ELR (cell line): ENCODE measurements at places on chromosomes 12 and 14.

DNA sequence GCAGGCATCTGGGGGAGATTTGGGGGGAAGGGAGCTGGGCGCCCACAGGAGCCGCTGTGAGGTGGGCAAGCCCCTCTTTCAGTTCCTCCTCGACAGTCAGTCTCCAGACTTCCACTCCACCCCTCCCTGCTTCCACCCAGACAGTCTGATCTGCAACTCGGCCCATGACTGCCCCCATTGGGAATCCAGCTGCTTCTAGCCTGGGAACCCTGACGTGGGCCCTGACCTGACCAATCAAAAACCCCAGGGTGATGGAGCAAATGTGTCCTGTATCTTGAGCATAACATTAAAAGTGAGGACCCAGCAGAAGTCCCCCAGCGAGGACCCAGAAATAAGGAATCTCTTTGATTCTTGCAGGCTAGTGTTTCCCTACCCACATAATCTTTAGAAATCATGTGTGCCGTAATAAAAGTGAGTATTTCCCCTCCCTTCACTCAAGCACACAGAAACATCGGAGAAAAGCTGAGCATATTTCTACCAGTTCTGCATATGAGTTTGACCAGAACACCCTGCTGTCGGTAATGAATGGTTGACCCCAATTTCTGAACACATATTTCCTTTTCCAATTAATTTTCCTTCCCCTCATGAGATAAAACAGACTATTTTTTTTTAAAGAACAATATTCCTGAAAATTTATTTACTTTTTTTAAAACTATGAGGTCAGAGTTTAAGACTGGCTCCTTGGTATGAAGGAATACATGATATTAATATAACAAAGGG lies 6.4 kb downstream of the SSH1 start:
- peak; percentile 89 for DNase-seq

- DNase-seq = no peak
Observed at GRCh38 chr14:29773990-29774389, 153.7 kb downstream of the PRKD1 start.

GRCh38 chr14:83909507-83909906 lies 1620.4 kb upstream of the FLRT2 start:
- peak; percentile 1 for DNase-seq

DNA sequence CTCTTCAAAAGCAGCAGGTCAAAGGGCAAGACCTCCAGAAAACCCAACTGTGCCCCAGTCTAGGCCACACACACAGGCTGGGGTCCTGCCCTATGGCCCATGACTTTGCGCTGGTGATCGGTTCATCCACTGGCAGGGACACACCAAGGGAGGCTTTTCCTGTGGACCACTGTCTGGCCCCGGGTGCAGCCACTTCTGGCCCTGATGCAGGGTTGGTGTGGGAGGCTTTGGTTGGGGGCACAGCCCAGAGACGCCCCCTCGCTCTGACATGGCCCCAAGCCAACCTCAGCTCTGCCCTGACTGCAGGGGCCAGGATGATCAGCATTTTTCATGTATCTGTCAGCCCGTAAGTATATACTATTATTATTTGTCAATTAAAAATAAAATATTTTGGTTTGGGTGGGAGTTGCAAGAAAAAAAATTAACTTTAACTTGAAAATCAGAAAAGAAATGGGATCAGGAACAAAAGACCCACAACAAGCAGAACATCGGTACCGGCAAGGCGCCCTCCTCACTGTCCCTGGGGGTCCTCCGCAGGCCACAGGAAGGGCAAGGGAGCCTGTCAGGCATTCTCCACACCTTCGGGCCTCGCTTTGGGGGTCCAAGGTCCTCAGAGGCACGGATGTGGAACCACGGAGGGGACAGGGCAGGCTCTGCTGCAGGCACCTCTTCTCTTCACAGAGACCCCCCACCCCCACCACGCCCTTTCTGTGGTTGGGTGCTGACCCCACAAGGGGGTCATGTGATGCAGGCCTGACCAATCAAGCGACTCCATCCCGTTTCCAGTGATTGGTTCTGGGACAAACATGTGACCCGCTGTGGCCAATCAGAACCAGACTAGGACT lies 181.5 kb upstream of the SFSWAP start:
- DNase-seq = no peak

GRCh38 chr14:23478109-23478759 lies 8.7 kb downstream of the NGDN start:
- peak; percentile 68 for DNase-seq

- DNase-seq = peak; percentile 2
Observed at GRCh38 chr14:27236601-27237000, 638.8 kb upstream of the NOVA1 start.

DNA sequence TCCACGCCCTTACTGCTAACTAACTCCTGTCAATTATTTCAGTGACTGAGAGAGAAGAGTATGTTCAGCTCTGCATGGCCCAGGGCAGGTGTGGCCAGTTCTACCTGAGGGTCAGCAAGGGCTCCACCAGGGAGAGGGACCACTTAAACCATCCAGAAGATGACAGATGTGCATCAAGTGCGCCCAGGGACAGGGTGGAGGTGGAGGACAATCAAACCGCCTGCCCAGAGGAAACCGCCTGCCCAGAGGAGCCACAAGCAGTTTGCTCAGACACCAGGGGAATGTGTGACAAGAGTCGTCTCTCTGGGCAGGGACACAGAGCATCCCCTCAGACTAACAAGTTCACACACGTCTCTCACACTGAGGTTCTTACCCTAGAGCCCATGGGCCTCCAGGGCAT lies 14.5 kb downstream of the DPF3 start:
- no peak for DNase-seq

GRCh38 chr14:87002776-87003175 lies 990.2 kb downstream of the GALC start:
- DNase-seq = no peak

GRCh38 chr12:123344086-123344485 lies 20.6 kb downstream of the SBNO1 start:
- no peak for DNase-seq

DNA sequence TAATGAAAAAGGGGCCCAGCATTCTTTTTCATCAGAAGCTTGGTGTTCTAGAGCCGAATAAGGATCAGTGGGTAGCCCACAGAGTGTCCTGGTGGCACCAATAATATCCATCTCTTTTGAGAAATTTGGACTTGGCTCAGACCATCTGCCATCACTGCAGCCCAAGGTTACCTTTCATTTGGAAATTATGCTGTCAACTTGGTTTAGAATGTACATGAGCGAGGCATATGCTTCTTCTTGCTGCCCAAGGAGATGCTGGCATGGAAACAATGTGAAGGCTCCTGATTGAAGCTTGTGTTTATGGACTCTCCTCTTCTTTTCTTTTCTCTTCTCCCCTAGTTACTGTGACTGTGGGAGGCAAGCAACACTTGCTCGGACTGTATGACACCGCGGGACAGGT lies 50.0 kb downstream of the GPHB5 start:
- no peak for DNase-seq

- DNase-seq = no peak
Observed at GRCh38 chr12:13093848-13094220, 9.6 kb downstream of the GSG1 start.

DNA sequence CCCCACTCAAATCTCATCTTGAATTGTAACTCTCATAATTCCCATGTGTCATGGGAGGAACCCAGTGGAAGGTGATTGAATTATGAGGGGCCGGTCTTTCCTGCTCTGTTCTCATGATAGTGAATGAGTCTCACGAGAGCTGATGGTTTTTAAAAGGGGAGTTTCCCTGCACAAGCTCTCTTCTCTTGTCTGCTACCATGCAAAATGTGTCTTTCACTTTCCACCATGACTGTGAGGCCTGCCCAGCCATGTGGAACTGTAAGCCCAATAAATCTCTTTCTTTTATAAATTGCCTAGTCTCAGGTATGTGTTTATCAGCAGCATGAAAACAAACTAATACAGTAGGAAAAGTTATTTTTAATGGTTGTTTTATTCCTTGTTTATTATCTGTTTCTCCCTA lies 146.0 kb downstream of the FSCB start:
- no peak for DNase-seq

DNA sequence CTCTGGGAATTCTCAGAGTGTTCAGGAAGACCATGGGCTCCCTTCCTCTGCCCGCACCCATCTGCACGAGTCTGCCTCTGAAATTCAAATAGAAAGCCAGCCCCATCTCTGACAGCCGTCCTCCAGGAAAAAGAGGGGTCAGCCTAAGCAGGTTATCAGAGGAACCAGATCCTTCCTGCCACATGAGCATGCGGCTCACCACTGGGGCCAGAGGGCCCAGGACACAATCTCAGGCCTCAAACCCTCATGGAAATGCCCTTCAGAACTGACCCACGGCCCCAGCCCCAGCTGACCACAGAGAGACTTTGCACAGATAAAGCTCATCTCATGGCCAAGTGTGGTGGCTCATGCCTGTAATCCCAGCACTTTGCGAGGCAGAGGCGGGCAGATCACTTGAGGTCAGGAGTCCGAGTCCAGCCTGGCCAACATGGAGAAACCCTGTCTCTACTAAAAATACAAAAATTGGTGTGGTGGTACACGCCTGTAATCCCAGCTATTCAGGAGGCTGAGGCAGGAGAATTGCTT lies 23.2 kb downstream of the PXN start:
- no peak for DNase-seq

DNA sequence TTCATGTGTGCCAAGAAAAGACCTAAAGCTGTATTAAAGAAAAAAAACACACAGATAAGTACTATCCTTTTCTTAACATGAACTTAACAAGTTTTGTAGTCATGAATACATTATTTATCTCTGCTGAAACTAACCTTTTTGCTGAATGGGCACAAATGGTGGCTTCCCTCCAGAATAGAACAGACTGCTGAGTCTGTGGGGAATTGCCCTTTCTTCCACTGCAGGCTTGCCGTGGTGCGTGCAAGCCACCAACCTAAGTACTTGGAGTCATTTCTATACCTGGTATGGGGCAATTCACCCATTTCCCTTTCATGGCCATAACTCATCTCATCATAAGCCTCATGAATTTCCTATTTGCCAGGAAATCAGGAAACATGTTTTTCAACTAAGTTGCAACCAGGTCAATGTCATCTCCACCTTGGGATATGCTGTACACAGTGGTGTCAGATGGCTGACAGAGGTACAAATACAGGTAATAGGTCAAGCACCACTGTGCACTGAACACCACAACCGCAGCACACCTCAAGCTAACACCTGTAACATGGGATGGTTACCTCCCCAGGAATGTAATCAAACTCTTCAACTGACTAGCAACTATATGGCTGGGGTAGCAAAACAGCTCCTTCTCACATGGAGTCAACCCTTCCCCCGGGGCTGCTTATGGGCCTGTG lies 49.9 kb downstream of the CATSPERB start:
- DNase-seq = no peak

DNA sequence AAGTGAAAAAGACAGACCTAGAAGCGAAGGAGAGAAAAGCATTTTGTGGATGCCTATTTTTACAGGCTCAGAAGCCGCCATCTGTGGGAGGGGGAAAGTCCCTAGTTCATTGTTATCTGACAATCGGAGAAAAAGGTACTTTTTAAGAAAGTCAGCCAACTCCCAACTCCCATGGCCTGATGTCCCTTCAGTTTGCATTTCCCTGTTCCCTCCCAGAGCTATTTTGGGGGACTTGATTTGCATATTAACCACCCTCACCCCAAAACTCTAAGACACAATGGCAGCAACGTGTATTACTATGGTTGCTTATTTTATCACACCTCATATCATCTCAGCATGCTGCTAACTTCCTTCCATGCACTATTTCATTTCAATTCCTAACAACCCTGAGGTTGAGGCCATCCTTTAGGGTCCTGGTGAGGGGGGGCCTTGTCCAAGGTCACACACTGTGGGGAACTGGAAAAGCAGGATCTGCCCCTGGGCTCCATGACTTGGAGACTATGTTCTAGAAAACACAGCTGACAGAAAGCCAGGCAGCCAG lies 18.7 kb downstream of the HVCN1 start:
- no peak for DNase-seq
